Ovary (tissue), 10 donors: ENCODE measurements at places on chromosomes 16 and 17. TPM values are rescaled to one million over a fixed set of nuclear protein-coding genes. Genes with fewer than 3 reads are reported as not detected.

The CD68 gene
- total RNA-seq, result 13.5 TPM

The ABCA10 gene
- 31.1 TPM for total RNA-seq

The ZACN gene
- not detected for total RNA-seq

The SYCE1L gene
- 19.2 TPM for total RNA-seq

The GAST gene
- total RNA-seq, result not detected

The NEUROD2 gene
- not detected for total RNA-seq

The CYGB gene
- total RNA-seq, result 7.9 TPM

The SEZ6L2 gene
- total RNA-seq, result 2.6 TPM

The CCL18 gene
- 0.46 TPM for total RNA-seq

GRCh38 chr16:9527976-9528375 lies 436.5 kb downstream of the HAPSTR1 start:
- H3K4me3 ChIP-seq, result no peak overlapping the region
- H3K36me3 ChIP-seq, result no peaks in the 10 kb centered on the region
- no peak overlapping the region for H3K27ac ChIP-seq
- no peaks in the 10 kb centered on the region for H3K4me1 ChIP-seq

DNA sequence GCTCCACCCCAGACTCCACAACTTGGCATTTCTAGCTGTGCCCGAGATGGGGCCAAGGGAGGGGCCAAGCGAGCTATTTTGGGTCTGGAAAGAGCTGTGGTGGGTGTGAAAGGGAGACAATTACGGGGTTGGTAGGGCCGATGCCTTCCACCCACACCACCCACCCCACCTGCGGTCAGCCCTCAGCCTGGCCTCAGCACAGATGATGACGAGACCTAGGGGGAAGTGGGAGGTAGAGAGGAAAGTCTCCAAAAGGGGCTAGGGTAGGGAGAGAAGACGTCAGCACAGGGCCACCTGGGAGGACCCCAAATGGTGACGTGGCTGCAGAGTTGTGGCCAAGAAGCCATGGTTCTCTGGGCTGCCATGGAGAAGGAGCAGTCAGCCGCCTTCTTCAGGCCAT lies 83.1 kb downstream of the SDK2 start:
- H3K27ac ChIP-seq, result no peak overlapping the region
- no peak for DNase-seq
- H3K4me1 ChIP-seq, result no peaks in the 10 kb centered on the region
- no peak overlapping the region for H3K4me3 ChIP-seq

DNA sequence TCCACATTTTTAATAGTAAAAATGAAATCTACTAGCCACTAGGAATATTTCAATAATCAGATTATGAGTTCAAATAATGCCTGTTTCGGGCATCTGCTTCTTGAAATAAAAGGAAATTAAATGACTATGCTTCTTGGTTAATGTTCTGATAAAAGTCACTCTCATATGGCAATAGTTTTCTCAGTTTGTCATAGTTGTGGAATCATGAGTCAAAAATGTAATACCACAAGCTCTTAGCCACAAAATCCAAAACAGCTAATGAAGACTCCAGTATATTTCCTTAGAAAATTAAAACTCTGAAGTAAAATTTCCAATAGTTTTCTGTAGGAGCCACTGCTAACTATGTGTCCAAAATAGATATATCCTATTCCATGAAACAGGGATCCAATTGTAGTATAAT lies 676.3 kb upstream of the CDH8 start:
- H3K4me3 ChIP-seq, result no peak overlapping the region
- no peaks in the 10 kb centered on the region for H3K36me3 ChIP-seq
- H3K27ac ChIP-seq, result no peak overlapping the region
- H3K4me1 ChIP-seq, result no peaks in the 10 kb centered on the region

GRCh38 chr16:87344931-87345631 lies 27.9 kb upstream of the C16orf95 start:
- H3K4me1 ChIP-seq, result peaks cover 12% of the 10 kb centered on the region
- no peaks in the 10 kb centered on the region for H3K27me3 ChIP-seq
- peak overlapping the region; percentile 58 for H3K27ac ChIP-seq
- H3K36me3 ChIP-seq, result no peaks in the 10 kb centered on the region
- H3K4me3 ChIP-seq, result no peak overlapping the region
- no peak for DNase-seq

DNA sequence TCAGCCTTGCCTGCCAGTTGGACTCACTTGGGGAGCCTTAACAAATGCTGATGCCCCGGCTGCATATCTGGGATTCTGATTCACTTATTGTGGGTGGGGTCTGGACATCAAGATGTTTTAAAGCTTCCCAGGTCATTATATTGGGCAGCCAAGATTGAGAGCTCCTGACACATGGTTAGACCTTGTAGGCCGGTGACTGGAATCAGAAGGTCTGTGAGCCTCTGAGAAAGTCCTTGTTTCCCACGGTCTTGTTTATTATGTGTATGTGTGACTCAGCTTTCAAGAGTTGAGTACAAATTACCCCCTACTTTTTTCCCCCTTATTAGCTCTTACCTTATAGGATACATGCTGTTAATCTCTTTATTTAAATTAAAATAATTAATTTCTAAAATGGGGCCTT lies 103.5 kb downstream of the ABCC1 start:
- no peaks in the 10 kb centered on the region for H3K36me3 ChIP-seq
- no peak overlapping the region for H3K4me3 ChIP-seq
- no peak overlapping the region for H3K27ac ChIP-seq
- DNase-seq, result no peak
- no peaks in the 10 kb centered on the region for H3K27me3 ChIP-seq

- H3K4me1 ChIP-seq, result no peaks in the 10 kb centered on the region
- DNase-seq, result no peak
- no peaks in the 10 kb centered on the region for H3K36me3 ChIP-seq
- no peak overlapping the region for H3K4me3 ChIP-seq
- H3K27me3 ChIP-seq, result no peaks in the 10 kb centered on the region
Measured at GRCh38 chr17:71234349-71234748, 886.5 kb upstream of the SOX9 start.

- no peak overlapping the region for H3K27ac ChIP-seq
- H3K4me3 ChIP-seq, result no peak overlapping the region
- no peaks in the 10 kb centered on the region for H3K4me1 ChIP-seq
- H3K36me3 ChIP-seq, result no peaks in the 10 kb centered on the region
- H3K27me3 ChIP-seq, result no peaks in the 10 kb centered on the region
- no peak for DNase-seq
Measured at GRCh38 chr17:31226950-31227349, 70.1 kb downstream of the OMG start.

DNA sequence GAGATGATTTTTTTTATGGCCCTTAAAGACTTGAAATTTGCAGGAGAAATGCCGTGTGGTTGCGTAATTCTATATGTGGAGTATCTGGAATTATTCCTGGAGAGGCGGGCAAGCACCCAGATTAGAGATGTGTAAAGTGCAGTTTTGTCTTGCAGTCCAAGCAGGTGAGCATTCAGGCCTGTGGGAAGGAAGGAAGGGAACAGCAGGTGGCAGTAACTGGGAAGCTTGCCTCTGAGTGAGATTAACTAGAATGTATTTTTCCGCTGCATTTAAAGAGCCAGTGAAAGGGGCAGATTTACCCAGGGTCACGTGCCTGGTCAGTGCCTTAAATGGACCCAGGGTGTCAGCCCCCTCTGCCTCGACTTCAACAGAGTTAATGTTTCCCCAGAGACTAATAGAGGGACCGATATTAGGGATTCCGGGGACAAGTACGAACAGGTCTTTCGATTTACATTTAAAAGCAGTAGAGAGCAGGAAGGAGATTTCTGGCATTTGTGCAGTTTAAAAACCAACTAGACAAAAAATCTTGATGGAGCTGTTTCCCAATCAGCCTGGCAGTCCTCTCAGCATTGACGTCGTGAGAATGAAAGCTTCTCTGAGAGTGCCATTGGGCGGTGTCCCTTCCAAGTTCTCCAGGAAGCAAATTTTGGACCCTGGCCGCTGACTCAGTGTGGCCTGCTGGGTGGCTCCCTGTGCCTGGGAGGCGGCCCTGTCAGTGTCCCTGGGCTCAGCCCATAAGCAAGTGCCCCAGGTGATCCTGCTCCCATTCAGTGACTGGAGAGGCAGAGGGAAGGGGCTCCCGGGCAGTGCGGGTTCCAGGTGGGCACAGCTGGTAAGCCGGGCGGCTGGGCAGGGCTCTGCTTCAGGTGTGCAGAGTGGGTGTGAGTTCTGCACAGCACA lies 38.2 kb downstream of the KSR1 start:
- peaks cover 9% of the 10 kb centered on the region for H3K4me1 ChIP-seq
- DNase-seq, result no peak
- H3K27me3 ChIP-seq, result no peaks in the 10 kb centered on the region
- H3K27ac ChIP-seq, result no peak overlapping the region
- no peak overlapping the region for H3K4me3 ChIP-seq

GRCh38 chr16:66878067-66878466 lies 2.2 kb upstream of the PDP2 start:
- no peaks in the 10 kb centered on the region for H3K27me3 ChIP-seq
- H3K36me3 ChIP-seq, result no peaks in the 10 kb centered on the region
- DNase-seq, result no peak
- no peak overlapping the region for H3K4me3 ChIP-seq
- peaks cover 4% of the 10 kb centered on the region for H3K4me1 ChIP-seq

GRCh38 chr17:81716674-81716996 lies 4.6 kb downstream of the SLC25A10 start:
- no peak for DNase-seq
- no peak overlapping the region for H3K4me3 ChIP-seq
- H3K27ac ChIP-seq, result no peak overlapping the region
- H3K4me1 ChIP-seq, result peaks cover 12% of the 10 kb centered on the region
